ENCODE measurements at places on chromosomes 12 and 14.

- DNase-seq, result no peak
Measured at GRCh38 chr14:75363570-75364227, 64.1 kb upstream of the JDP2 start.

- no peak for DNase-seq
Measured at GRCh38 chr12:75831402-75831801, 200.2 kb downstream of the PHLDA1 start.

GRCh38 chr14:76126076-76126475, 25.6 kb upstream of the GPATCH2L start:
- DNase-seq, result no peak

GRCh38 chr14:35112641-35113040, 9.1 kb downstream of the PPP2R3C start:
- DNase-seq, result no peak

DNA sequence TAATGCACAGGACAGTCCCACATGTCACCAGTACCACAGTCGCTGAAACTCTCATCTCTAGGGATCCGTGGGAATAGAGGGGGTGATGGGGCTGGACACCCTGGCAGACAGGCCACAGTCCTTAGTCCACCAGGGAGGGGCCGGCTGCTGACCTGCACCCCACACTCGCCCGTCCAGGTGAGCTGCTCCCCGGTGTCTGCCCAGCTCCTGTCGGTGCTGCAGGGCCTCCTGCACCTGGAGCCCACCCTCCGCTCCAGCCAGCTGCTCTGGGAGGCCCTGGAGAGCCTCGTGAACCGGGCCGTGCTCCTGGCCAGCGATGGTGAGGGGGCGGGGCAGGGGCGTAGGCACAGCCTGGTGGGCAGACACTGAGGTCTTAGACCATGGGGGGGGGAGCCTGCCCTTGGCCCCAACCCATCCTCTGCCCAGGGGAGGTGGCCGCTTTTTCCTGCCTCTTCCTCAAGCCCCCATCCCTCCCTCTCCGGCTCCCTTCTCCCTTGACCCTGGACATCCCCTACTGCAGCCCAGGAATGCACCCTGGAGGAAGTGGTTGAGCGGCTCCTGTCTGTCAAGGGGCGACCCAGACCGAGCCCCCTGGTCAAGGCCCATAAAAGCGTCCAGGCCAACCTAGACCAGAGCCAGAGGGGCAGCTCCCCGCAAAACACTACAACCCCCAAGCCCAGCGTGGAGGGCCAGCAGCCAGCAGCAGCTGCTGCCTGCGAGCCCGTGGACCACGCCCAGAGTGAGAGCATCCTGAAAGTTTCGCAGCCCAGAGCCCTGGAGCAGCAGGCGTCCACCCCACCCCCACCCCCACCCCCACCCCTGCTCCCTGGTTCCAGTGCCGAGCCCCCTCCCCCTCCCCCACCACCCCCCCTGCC, 17.1 kb upstream of the ADSS1 start:
- DNase-seq, result no peak

GRCh38 chr12:34406228-34406995, 384.1 kb downstream of the ALG10 start:
- no peak for DNase-seq

DNA sequence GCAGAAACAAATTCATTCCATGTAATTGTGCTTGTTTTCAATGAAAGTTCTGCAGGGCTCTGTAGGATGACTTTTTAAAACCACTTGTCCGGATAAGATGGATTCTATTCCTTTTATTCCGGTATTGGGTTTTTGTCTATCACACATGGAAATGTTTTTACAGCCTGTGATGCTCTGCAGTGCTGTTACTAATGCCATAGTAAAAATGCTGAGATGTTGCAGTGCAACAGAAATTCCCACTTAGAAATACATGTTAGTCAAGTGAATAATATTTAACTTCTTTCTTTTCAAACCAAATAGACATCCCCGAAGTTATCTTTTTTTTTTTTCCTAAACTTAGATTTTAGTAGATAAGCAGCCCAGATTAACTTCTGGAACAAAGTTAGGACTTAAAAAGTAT, 71.9 kb downstream of the RASSF8 start:
- DNase-seq, result no peak

GRCh38 chr14:34035177-34035933, 84.5 kb upstream of the EGLN3 start:
- DNase-seq, result no peak

- no peak for DNase-seq
Measured at GRCh38 chr14:87756661-87757060, 236.3 kb downstream of the GALC start.

- no peak for DNase-seq
Measured at GRCh38 chr14:88305528-88306322, 17.3 kb downstream of the KCNK10 start.

DNA sequence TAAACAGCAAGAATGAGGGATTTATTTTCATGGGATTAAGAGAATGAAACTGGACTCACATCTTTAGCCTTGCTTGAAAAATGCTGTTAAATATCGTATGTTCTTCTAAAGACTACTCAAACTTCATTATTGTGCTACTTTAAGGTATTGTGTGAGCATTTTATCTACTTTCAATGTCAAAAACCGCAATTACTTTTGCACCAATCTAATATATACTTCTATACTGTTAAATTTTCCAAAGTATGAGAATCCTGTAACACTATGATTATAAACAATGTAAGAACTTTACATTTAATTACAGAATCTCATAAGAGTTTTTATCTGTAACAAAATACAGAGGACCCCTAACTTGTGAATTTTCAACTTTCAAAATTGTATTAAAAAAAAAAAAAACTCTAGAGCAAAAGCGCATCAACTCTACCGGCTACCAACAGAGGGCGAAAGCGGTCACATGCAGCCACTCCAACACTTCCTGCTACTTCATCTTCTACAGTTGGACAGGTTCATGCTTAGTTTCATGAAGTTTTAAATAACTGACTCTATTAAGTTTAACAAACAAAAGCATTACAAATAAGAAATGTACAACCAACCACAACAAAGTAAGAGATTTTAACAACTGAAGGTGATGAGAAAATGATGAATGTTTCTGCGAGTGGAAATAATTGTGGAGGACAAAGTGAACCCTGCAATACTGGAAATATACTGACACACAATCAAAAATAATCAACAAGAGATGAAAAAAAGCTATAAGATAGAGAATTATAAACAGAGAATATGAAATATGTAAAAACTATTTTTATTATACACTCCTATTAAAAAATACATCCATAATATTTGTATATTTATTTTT, 210.9 kb downstream of the MED13L start:
- DNase-seq, result no peak

GRCh38 chr12:65392491-65392890, 114.0 kb downstream of the MSRB3 start:
- no peak for DNase-seq

DNA sequence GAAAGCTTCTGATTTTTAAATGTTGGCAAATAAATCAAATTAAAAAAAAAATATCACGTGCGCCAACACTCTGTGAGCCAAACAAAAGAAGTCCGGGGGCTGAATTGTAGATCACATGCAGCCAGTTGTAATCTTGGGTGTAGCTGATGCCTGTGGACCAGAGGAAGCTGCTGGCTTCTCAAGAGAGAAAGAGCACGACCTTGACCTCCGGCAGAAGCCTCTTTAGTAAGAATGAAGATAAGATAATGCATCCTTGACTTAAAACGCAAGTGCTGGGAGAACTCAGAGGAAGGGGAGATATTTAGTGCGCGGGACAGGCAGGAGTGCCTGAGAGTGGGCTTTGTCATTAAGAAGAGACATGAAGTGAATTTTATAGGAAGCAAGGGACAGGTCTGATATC, 162.8 kb upstream of the TBX3 start:
- DNase-seq, result no peak

DNA sequence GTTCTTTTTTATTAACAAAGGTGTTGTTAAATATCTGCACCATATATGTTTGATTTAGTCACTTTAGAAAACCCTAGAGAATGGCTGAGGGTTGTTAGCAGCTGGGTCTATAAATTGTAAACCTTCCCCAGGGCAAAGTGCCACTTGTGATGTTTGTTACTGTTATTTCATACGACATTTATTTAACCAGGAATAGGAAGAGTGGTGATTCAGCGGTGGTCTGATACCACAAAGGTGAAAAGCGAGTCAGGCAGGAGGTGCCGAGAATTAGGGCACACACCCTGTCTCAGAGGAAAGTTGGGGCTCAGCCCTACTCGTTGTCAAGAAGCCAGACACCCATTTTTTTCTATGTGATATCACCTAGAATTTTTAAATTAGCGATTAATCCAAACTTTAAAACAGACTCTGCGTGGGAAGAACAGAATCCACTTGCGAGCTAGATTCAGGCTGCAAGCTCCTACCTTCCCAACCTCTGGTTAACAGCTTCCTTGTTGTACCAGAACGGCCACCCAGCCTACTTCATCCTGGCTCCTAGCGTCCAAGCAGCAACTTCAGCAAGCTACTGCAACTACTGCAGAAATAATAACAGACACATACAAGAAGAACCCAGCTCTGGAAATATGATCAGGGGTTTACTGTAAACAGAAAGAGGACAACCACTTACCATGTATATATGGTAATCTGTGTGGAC, 126.7 kb downstream of the TMEM132D start:
- no peak for DNase-seq

- no peak for DNase-seq
Measured at GRCh38 chr14:85644211-85644610, 114.3 kb downstream of the FLRT2 start.

All from SIG-M5 (cell line).